ENCODE measurements at places on chromosomes 7 and 10.

DNA sequence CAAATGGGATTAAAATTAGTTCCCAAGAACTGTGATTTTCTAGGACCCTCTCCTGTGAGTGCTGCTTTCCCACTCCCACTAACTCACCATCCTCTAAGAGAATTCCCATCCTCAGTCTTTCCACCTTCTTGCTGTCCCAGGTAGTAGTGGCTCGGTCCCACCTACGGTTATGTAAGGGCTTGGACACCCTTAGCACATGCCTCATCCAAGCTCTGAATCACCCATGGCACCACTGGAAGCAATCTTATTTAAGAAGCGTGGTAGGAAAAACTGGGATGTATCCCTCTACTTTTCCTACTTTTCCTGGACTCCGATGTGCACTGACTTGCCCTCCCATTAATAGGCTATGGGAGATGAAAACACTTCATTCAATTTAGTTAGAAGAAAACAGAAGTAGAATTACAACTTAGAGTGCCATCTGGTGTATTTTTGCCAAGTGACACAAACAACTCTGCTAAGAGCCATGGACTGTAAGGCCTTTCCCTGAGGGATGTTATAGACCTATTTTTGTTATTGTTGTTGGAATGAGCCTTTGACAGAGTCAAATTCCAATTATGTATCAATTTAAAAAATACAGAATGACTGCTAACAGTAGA, 13.7 kb upstream of the ANKRD22 start:
- DNase-seq = no peak

GRCh38 chr7:38017320-38017719, 96.9 kb downstream of the EPDR1 start:
- no peak for DNase-seq

DNA sequence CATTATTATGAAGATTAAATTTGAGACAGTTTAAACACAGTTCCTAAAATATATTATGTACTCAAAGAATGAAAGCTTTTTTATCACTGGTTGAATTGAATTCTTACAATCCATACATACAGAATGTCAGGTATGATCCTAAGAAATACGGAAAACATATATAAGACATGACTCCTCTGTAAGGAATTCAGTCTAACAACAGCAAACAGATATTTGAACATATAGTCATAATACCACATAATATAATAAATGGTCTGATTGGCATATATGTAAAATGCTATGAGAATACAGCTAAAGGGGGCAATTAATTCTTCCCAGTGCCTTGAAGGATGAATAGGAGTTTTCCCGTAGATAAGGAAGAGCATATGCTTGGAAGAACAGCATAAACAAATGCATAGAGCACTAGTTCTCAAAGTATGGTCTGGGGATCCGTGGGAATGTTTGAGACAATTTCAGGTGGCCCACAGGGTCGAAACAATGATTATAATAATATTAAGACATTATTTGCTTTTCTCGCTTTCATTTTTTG, 10.6 kb upstream of the ARID5B start:
- DNase-seq = no peak

GRCh38 chr10:103102195-103102594, 90.9 kb downstream of the NT5C2 start:
- no peak for DNase-seq

- DNase-seq = no peak
These were observed 17.6 kb downstream of the ZDHHC16 start for GRCh38 chr10:97463363-97464132.

- DNase-seq = no peak
These were observed 14.7 kb downstream of the ECHDC3 start for GRCh38 chr10:11756766-11757315.

- DNase-seq = no peak
These were observed 29.5 kb downstream of the CTNNA3 start for GRCh38 chr10:67666416-67667034.

DNA sequence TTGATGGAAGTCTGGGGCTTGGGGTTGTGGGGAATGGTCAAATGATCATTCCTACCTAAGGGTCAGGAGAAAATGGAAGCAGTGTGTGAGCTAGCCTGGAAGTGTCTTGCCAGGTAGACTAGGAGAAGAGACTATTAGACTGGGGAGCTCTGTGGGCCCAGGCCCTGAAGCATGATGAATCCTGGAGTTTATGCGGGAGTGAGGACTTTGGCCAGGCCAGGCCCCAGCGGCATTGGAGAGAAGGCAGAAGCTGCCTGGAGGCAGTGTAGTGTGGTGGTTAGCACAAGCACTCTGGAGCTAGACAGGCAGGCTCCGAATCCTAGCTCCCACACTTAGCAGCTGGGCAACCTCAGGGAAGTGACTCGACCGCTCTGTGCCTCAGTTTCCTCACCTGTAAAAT, 29.3 kb downstream of the ZMIZ1 start:
- DNase-seq = peak; percentile 68

DNA sequence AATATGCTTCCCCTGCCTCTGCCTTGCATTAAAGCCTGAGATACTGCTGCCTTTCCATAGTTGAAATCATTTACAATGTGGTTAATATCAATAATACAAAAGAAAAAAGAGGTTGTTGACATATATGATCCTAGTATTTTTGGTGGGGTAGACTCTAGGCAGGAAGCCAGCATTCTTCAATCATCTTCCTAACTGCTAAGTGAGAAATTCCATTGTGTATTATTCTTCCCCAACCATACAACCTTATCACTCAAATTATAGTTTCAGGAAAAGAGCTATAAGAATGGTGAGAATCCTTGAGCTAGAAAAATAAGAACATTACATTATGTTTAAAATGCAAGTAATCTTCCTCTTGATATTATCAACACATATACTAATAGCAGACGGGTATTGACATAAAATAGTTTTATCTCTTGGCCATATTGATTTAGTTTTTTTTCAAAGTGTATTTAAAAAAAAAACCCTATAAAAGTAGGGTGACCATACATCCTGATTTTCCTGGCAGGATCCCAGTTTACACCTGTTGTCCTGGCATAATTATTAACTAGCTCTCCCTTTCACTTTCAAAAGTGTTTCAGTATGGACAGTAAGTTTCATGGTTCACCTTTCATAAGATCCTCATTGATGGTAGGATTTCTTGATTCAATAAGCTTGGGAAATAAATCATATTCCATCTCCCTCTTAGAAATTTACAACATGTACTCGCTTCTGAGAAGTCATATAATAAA, 33.4 kb upstream of the WASL start:
- DNase-seq = no peak

- no peak for DNase-seq
These were observed 74.3 kb upstream of the PCGF5 start for GRCh38 chr10:91146146-91146545.

- DNase-seq = no peak
These were observed 45.5 kb upstream of the TARP start for GRCh38 chr7:38318803-38319416.

DNA sequence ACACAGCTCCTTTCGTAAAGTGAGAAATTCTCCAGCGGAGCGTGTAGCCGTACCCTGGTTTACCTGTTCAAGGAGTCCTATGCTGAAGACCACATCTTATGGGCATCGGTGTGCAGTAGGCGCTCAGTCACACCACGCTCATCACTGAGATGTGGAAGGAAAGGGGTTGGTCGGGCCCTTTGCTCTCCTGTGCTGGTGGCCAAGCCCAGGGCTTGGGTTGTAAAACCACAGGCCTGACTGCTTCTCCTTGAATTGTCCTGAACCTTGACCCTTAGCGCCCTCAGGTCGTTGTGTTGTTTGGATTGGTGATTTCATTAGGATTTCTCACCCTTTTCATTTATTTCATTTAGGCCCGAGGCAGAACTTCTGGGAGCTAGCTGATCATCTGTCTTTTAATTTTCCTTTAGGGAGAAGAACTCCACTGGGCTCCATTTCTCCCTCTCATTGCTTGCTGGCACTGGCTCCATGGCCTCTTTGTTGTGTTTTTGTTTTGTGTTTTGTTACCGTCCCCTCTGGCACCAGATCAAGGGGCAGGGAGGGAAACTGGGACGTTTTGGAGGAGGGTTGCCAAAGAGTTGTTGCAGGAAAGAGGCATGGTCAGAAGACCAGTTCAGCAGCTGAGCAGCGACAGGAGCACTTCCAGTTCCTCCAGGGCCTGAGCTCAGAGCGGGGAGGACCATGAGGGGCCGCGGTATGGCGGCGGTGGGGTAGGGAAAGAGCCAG, 511.4 kb upstream of the GALNT17 start:
- no peak for DNase-seq

GRCh38 chr10:62482581-62482980, 108.4 kb downstream of the ZNF365 start:
- DNase-seq = no peak

- DNase-seq = no peak
These were observed 526.1 kb downstream of the LRMDA start for GRCh38 chr10:75957314-75958120.

GRCh38 chr10:126889421-126889820, 15.8 kb upstream of the DOCK1 start:
- no peak for DNase-seq

DNA sequence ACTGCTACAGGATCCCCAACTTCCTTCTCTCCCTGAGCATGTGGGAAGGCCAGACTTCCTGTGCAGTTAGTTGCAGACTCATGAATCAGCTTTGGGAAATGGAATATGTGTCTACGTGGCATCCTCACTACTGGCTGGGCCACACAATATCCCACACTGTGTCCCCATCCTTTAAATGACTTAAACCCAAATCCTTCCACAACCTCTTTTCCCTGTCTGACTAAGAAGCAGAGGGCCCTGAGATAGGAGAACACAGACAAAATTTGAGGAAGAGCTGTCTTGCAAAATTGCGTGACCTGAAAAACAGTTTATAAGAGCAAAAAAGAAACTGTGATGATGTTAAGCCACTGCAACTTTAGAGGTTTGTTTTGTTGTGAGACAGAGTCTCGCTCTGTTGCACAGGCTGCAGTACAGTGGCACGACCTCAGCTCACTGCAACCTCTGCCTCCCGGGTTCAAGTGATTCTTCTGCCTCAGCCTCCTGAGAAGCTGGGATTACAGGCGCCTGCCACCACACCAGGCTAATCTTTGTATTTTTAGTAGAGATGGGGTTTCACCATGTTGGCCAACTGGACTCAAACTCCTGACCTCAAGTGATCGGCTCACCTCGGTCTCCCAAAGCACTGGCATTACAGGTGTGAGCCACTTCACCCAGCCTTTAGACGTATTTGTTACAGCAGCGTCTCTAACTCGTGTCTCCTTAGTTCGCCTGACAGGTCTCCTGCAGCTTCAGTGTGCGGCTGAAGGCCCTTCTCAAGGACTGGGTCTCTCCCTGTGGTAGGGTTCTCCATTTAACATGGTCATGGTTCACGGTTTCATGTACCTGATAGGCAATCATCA, 46.9 kb upstream of the SFMBT2 start:
- DNase-seq = no peak

DNA sequence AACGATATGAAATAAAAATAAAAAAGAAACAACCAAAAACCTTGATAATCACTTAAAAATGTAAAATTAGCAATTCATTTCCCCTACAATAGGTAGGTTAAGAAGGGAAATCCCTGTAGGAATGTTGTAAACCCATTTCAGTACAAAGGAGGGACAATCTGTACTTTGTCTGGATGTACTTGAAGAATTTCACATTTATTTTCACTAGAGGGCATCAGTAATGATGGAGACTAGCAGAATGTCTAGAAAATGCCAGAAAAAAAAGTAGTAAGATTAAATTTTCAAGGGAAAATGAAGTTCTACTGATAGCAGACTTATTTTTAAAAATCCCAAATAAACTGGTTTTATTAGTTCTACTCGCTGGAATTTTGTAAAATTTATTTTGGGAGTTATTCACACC, 209.0 kb upstream of the FZD1 start:
- no peak for DNase-seq

DNA sequence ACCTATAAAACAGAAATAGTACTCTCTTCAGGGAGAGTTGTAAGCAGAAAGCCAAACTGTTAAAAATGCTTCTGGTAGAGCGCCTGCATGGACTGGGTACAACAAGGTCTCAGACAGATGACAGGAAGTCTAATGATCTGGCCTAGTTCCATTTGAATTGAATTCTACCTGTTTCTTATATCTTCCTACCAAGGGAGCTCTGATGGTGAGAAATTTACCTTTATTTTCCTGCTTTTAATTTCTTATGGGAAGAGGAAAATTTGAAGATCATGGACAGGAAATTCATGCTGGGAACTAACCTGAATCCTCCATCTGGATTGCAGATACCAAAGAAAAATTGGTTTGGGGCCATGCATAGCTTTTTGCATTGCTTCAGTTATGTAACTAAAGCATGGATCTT, 63.3 kb downstream of the BMPER start:
- DNase-seq = no peak

DNA sequence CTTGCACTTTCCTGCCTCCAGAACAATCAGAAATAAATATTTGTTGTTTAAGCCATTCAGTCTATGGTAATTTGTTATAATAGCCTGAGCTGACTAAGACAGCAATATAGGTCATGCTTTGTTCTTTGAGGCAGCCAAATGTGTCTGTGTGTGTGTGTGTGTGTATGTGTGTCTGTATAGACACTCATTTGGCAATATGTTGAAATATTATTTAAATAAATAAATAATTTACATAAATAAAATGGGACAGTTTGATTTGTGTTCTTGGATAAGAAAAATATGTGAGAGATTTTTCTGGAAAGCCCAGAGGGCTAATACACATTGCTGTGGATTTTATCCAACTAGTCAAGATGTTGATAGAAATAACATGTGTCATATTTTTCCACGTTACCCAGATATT, 140.2 kb downstream of the PTN start:
- no peak for DNase-seq

DNA sequence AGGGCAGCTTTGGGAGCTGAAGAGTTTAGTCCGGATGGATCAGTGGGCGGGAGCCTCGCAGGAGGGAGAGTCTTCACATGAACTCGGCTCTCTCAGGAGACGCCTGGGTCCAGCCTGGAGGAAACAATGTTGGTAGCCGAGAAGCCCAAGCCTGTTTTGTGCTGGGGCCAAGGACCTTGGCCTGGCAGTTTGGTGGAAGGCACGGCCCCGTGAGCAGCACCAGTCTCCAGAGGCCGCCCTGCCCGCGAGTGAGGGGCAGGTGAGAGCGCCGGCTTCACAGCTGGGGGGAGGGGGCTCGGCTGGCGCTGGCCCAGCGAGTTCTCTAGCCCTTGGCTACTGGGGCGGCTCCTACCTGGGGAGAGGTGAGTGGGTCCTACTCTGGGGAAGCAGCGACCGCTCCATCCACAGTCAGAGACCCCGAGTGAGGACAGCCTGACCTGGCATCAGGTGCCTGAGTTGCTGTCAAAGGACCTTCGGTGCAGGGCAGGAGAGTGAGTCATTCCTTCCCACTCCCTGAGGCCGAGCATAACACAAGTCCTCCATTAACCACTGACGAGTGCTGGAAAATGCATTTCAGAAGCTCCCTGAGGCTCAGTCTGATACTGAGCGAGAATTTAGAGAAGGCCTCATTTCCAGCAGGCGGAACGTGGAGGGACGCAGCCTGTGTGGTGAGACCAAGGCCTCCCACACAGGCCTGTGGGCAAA, 89.3 kb upstream of the DIP2C start:
- no peak for DNase-seq

- DNase-seq = peak; percentile 72
These were observed 5.7 kb downstream of the GATA3 start for GRCh38 chr10:8060010-8060703.

GRCh38 chr7:108008240-108008639, 5.3 kb upstream of the LAMB1 start:
- no peak for DNase-seq

GRCh38 chr10:113369365-113369694, 183.5 kb upstream of the HABP2 start:
- DNase-seq = no peak

- no peak for DNase-seq
These were observed 31.6 kb downstream of the NCAPG2 start for GRCh38 chr7:158672975-158673374.

GRCh38 chr7:151246102-151246850, 2.2 kb downstream of the SMARCD3 start:
- DNase-seq = no peak

All from Peyer's patch (tissue), 4 donors.